ENCODE measurements at places on chromosomes 1 and 21.

GRCh38 chr1:19468397-19468956 lies 16.9 kb downstream of the CAPZB start:
- DNase-seq, result peak; percentile 57

DNA sequence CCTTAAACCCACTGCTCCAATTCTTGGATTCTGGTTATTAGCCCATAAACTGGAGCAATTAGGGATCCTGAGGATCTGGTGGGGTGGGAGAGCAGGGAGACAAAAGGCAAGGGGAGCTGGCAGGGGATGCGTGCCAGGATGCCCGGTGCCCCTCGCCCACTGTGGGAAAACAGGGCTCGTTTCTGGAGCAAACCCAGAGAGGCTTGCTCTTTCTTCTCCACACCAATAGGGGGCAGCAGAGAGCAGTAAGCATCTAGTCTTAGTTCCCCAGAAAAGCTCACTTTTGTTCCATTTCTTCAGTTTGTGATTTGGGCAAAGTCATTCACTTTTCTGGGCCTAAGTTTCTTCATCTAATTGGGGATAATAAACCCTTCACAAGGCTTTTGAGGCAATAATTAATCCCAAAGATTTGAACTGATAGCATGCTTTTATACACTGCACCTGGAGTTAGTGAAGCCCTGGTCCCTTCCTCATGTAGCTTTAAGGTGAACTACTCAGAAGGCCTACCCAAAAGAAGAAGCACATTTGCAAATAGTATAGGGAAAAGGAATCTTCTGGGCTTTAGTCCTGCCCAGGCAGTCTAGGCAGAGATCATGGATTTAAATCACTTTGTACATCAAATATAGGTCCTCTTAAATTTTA lies 160.6 kb upstream of the USP24 start:
- DNase-seq, result peak; percentile 47

DNA sequence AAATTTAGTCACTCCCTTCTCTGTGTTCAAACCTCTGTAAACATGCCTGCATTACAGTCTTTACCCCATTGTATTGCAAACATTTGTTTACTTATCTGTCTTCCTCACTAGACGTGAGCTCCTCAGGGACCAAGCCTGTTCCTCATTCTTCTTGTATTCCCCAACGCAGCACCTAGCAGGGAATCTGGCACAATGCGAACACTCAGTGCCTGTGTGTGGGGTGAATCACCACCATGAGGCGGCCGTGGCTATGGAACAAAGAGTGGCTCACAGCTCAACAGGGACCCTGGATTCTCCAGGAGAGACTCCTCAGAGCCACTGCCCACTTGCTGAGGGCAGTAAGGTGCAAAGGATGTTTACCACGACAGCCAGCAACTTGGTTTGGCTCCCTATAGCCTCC lies 95.9 kb downstream of the DDX20 start:
- DNase-seq, result no peak

GRCh38 chr1:101474039-101474665 lies 237.3 kb downstream of the S1PR1 start:
- peak; percentile 8 for DNase-seq

DNA sequence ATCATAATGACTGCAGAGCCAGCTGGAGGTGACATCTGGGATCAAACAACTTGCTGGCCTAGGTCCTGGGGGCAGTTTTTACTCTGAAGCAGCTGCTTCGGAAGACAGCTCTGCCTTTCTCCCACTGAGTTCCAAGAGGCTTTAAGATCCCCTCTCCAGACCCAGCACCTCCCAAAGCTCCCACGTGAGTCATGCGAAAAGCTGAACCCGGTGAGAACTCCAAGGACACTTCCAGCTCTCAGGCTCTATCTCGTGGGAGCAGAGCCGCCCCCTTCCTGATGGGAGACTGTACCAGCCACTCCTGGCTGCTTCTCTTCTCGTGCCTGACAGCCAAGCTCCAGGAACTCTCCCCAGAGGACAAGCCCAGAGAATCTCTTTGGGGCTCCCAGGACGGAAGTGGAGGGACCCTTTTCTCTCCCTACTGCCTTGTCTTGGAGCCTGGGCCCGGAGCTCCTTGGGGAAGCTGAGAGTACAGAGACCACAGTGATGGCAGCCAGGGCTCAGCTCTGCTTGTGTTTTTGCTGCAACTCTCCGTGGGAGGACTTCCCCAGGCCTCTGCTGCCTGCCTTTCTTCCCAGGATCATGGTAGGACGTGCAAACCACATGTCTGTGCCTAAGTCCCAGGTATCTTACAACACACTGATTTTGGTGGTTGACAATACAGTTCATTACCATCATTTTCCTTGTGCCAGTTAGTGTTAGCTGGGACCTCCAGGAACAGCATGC lies 40.6 kb downstream of the STUM start:
- DNase-seq, result no peak

DNA sequence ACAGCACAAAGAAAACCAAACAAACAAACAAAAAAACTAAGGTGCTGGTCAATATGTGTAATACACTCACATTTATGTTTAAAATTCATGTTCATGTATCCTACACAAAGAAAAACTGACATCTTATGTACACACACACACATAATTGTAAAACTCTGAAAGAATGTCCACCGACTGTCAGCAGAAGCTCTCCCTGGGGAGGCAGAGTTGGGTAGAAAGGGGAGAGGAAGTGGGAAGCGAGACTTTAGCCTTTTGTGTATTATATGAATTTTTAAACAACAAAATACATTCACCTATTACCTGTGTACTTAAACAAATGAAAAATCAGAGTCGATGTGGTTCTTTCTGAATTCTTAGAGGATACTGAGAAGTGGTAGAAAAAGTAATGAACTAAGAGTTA lies 88.3 kb downstream of the ABCA4 start:
- DNase-seq, result no peak

- no peak for DNase-seq
Measured at GRCh38 chr1:212490276-212490675, 57.6 kb downstream of the NENF start.

DNA sequence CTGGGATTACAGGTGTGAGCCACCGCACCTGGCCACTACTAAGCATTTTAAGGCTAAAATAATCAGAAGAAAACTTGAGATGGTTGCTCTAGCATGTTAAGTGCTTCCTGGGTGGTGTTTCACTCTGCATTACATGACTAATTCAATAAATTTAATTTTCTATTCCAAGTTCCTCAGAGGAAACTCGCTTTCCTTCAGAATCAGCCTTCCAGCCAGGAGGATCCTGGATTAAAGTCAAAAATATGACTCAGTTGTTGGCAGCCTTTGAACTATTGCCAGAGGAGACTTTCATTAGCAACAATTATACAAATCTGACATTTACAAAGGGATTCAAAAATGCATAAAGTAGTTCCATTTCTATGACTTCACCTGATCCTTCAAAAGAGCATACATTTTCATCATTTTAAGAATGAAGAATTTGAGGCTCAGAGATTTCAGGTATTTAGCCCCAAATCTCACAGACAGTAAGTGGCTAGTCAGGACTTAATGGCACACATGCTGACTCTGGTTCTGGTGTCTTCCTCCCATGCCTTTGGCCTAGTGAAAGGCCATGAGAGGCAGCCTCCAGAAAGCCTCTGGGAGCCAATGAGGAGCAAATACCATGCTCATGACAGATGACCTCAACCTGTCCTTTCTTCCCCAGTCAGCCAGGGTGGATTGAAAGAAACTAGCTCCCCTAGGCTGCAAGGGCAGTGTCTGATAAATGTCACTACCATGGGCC lies 115.7 kb downstream of the MAP3K21 start:
- DNase-seq, result no peak

GRCh38 chr1:52057255-52057654 lies 1.2 kb downstream of the BTF3L4 start:
- DNase-seq, result no peak

DNA sequence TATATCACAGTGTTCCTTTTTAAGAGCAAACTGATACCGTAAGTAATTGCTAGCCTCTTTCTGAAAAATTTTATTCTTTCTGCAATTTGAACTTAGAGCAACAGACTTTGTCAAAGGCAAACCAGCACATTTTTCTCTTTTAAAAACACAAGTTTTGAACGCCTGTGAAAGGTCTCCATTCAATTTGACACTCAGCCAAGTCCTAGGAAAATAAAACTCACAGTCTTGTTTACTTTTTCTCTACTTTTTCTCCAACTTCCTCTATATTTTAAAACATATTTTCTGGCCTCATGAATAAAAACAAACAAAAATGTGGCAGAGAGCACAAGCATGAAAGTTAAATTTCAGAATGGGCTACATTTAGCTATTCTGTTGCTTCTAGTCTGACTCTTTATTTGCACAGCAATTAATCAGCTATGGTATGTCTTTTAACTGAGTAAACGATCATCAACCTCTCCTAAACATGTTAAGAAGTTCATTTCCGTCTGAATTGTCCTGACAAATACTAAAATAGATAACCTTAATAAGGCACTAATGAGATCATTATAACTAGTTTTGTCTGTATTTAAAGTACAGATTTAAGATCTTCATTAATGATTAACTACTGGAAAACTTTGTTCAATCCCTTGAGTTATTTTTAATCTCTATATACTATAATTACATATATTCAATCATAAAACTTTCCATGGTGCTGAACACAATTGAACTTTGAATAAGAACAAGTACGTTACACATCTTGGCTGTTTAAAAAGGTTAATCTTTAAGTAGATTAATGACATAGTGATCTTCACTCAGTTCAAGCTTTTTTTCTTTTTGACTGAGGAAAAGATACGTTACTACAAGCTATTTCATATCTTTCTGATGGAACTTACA lies 550.6 kb downstream of the PTBP2 start:
- DNase-seq, result no peak

- DNase-seq, result no peak
Measured at GRCh38 chr1:116743535-116743934, 10.7 kb upstream of the CD2 start.

- DNase-seq, result no peak
Measured at GRCh38 chr1:169119405-169119804, 12.9 kb downstream of the ATP1B1 start.

DNA sequence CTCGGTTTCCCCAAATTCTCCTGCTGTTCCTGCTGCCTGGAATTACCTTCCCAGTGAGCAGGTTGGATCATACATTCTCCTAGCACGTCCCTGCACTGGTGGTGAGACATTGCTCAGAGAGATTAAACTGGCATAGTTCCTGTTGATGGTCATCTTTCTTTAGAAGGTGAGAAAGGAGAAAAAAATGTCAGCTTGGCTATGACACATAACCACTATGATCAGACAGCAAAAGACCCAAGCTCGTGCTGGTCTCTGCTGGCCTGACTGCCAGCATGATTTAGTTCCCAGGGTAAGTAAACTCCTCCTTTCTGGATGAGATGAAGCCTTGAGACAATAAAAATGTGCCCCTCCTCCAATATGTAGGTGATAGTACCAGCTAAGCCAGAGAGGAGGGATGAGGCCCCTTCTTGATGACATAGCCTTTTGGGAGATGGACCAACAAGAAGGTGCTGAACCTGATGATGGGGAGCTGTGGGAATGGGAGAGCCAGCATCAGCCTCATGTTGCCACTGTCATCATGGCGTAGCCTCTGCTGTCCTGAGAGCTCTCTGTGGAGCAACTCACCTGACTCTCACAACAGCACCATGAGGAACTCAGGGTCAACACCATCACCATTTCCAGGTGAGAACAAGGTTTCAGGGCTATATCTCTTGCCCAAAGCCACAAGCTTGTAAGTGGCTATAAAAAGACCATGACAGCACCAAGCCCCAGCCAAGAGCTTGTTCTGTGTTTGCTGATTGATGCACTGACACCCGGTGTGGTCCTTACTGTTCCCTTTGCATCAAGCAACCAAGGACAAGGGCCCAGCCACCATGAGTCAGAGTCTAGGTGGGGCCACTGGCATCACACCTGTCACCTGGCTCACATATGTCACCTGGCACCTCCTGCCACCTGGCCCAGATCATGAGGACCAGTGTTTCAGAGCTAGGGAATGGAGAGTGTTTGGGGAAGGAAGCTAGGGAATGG lies 200.0 kb downstream of the MATN1 start:
- DNase-seq, result no peak

- DNase-seq, result no peak
Measured at GRCh38 chr1:151862604-151863003, 9.1 kb upstream of the THEM5 start.

GRCh38 chr1:218249338-218250140 lies 35.6 kb upstream of the RRP15 start:
- DNase-seq, result no peak

- DNase-seq, result peak; percentile 67
Measured at GRCh38 chr1:100868364-100868995, 26.2 kb downstream of the EXTL2 start.

DNA sequence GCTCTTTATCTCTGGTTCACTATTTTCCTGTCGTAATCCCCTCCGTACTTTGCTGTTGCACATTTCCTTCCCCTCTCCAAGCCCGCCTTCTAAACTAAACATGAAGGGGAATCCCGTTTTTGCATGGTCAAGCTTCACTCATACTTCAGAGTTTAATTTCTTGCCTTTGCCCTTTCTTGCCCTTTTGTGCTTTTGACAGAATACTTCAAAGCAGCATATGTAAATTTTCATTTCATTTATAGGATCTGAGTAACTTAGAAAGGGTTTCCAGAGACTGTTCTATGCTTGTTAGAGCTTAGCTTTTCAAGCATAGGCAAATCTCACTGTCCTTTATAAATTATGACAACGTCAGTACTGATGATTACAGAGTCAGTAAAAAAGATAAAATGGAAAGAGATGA lies 27.7 kb downstream of the SPATA45 start:
- no peak for DNase-seq

GRCh38 chr21:45290948-45291612 lies 3.4 kb upstream of the POFUT2 start:
- no peak for DNase-seq

DNA sequence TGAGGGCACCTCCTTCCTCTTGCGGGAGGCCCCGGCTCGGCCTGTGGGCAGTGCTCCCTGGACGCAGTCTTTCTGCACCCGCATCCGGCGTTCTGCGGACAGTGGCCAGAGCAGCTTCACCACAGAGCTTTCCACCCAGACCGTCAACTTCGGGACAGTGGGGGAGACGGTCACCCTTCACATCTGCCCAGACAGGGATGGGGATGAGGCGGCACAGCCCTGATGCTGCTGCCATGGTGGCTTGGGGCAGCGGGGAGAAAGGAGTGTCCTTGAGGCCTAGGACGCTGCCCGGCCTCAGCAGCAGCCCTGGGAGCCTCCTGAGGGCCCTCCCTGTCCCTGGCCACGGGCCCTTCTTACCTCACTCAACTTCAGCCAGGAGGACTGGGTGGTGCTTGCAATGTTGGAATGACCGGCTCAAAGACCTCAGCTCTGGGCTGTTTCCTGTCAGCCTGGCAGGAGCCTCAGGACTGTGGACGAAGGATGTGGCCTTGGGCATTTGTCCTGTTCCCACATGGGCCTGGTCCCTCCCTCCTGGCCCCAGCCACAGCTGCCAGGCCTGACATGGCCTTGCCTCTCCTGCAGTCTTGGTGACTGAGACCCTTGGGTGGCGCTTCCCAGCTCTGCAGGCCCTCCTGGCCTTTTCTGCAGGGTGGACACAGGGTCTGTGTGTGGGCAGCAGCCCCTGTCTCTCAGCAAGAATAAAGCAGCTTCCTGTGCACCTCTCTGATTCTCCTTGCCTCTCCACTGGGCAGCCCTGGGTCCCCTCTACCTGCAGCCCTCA lies 45.9 kb downstream of the TRIM11 start:
- DNase-seq, result no peak

GRCh38 chr1:78540048-78540447 lies 49.3 kb downstream of the PTGFR start:
- no peak for DNase-seq

- DNase-seq, result peak; percentile 78
Measured at GRCh38 chr21:39377444-39378050, 28.7 kb upstream of the HMGN1 start.
